T follicular helper cell (primary cell): ENCODE measurements at places on chromosomes 3 and 15.

DNA sequence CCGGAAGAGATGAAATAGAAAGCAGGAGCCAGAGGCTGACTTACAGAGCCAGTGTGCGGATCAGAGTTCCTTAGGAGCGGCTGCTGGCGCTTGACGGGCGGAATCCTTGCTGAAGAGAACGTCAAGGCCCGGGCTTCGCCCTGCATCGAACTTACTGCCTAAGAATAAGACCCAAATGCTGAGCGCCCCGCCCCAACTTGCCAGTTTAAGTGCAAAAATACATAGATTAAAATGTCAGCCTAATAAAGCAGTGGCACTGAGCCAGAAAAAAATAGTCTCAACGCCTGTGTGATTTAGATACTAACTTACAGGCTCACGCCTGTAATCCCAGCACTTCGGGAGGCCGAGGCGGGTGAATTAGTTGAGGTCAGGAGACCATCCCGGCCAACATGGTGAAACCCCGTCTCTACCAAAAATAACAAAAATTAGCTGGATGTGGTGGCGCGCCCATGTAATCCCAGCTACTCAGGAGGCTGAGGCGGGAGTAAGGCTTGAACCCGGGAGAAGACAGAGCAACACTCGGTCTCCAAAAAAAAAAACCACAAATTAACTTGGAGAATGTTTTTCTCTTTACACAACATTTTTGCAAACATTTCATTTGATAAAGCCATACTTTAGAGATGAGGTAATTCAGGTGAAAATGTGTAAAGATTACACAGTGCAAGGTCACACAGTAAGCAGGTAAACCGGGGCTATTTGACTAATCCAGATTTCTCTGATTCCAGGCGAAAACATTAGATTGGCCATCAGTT lies 1.2 kb upstream of the UBP1 start:
- peak; percentile 36 for DNase-seq

DNA sequence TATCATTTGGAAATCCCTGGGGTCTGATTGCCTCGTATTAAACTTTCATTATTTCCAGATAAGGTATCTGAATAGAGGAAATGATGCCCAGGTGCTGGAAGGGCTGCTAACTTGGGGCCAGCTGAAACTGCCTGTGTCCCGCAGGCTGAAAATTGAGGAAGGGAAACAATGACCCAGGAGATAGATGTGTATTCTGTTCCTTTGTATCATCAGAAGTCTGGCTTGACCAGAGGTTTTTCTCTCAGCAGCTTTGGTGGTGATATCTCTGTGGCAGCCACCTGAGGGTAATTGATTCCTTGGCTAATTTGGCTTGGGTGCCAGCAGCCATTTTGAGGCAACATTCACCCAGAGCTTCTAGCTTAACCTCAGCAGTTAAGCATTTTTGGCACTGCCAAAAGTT lies 90.0 kb upstream of the STT3B start:
- no peak for DNase-seq

DNA sequence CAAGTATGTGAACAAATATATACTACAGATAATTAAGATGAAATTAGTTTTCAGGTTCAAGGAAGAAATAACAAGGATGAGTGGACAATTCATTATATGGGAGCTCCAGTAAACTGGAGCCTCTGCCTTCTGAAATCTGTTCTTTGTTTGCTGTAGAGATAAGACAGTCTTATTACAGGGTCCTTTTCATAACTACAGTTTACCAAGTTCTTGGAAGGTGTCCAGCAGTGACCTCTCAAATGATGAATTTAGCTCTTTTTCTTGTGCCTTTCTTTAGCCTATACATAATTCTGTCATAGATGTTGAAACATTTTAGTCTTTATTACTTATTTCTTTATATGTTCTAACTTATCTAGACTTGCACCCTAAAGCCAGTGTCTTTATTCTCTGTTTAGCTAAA lies 89.7 kb upstream of the GBE1 start:
- no peak for DNase-seq

DNA sequence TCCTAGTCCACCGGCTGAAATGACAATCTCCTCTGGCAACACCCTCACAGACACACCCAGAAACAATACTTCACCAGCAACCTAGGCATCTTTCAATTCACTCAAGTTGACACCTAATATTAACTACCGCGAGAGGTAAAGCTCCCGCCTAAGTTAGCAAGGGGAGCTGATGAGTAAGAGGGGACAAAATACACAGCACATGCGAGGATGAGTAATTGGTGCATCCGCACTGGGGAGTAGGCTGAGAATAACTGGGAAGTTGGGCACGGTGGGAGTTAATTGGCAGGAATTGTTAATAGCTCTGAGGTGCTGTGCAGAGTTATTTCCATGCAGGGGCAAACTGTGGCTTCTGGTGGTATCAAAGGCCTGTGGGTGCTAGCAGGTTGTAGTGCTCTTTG lies 14.5 kb upstream of the PLD1 start:
- DNase-seq = no peak

DNA sequence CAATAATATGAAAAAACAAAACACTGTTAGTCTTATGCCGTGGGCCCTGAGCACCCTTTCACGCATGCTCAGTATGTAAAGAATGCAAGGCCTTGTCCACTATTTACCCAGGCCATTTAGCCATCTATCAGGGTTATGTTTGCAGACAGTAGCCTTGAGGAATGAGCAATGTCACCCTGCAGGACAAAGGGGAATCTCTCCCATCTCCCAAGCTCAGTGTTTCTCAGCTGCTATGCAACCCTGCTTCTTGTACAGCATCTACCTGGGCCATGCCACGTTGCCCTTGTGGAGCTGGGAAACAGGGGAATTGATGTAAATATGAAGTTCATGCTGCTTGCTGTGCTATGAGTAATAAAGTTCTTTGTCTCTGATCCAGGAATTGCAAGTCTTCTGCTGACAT lies 51.5 kb upstream of the SLCO2A1 start:
- DNase-seq = no peak

DNA sequence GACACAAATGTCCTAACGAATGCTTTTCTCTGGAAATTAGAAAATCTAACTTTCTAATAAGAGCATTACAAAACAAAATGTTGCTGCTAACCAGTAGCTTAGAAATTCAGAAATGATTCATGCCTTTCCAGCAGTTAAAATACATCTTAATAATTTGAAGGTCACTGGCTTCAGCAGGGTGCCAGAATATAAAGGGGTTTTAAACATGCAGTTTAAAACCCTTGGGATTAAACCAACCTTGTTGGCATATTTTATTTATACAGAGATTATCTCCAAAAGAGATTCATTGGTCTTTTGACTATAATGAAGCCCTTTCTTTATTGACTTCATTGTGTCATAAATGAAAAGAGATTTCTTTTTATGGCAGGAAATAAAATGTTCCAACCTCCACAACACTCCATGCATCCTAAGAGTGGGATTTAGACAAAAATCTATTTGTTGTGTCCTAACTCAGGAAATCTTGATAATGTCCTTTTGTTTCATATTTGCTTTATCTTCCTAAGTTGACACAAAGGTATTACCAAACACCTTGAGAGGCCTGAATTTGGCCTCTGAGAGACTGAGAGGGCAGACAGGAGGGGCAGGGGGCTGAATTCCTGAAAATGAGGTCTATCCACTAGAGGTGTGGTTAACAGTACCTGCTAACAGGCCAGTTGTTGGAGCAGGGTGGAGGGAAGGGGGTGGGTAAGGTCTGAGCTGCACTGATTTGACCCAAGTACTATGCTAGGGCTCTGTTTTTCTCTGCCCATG lies 124.4 kb downstream of the FEZF2 start:
- no peak for DNase-seq
